ENCODE measurements at places on chromosomes 16 and 17. TPM values are rescaled to one million over a fixed set of nuclear protein-coding genes. Genes with fewer than 3 reads are reported as not detected.

GRCh38 chr17:32584792-32585191 lies 98.0 kb downstream of the CDK5R1 start:
- H3K27ac ChIP-seq = no peak overlapping the region
- no peak for DNase-seq
- H3K36me3 ChIP-seq = no peaks in the 10 kb centered on the region
- no peak overlapping the region for H3K4me3 ChIP-seq
- no peaks in the 10 kb centered on the region for H3K4me1 ChIP-seq

- peak; percentile 77 for DNase-seq
- no peak overlapping the region for H3K27ac ChIP-seq
- H3K27me3 ChIP-seq = no peaks in the 10 kb centered on the region
- H3K4me3 ChIP-seq = no peak overlapping the region
These were observed 5.1 kb upstream of the RASL10B start for GRCh38 chr17:35726127-35726952.

GRCh38 chr16:7231762-7232161 lies 100.9 kb upstream of the RBFOX1 start:
- no peak overlapping the region for H3K27ac ChIP-seq
- H3K27me3 ChIP-seq = no peaks in the 10 kb centered on the region
- H3K4me1 ChIP-seq = peaks cover 12% of the 10 kb centered on the region
- no peak for DNase-seq

DNA sequence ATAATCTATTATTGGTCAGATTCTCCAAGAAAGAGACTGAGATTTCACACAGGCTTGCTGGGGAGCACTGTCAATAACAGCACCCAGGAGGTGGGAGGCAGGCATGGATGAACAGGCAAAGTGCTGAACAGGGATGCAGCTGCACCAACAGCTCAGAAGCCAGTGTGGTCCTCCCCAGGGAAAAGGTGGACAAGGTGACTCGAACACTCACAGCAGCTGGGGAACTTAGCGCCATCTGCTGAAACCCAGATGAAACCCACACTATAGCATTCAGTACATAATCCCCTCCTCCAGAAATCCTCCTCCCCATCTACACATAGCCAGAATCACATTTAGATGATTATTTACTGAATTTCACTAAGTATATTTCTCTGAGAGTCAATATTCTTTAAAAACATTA lies 255.2 kb upstream of the WSB1 start:
- no peaks in the 10 kb centered on the region for H3K36me3 ChIP-seq
- no peak overlapping the region for H3K27ac ChIP-seq
- no peaks in the 10 kb centered on the region for H3K4me1 ChIP-seq
- H3K4me3 ChIP-seq = no peak overlapping the region
- no peak for DNase-seq
- no peaks in the 10 kb centered on the region for H3K27me3 ChIP-seq

GRCh38 chr17:80967404-80967872 lies 24.2 kb upstream of the CHMP6 start:
- H3K4me1 ChIP-seq = no peaks in the 10 kb centered on the region
- H3K27me3 ChIP-seq = no peaks in the 10 kb centered on the region
- DNase-seq = no peak
- no peak overlapping the region for H3K27ac ChIP-seq
- no peak overlapping the region for H3K4me3 ChIP-seq
- no peaks in the 10 kb centered on the region for H3K36me3 ChIP-seq

- H3K36me3 ChIP-seq = no peaks in the 10 kb centered on the region
- no peaks in the 10 kb centered on the region for H3K27me3 ChIP-seq
- DNase-seq = no peak
- H3K27ac ChIP-seq = no peak overlapping the region
- H3K4me3 ChIP-seq = no peak overlapping the region
- peaks cover 4% of the 10 kb centered on the region for H3K4me1 ChIP-seq
These were observed 230.7 kb downstream of the SLC39A11 start for GRCh38 chr17:72861811-72862210.

DNA sequence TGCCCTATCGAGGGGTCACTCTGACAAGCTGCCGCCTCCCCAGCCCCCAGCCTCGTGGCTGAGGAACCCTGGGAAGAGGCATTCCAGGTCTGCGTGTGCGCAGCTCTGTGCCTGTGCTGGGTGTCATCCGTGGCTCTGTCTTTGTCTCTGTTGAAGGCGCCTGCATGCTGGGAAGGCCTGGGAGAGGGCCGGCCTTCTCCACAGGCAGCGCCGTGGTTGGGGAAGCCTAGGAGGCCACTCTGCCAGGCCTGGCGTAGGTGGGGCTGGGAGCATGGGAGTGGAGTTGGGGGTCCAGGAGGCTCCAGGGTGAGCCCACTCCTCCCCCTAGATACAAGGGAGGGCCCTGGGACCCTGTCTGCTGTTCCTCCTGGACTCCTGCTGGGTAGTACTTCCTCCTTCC lies 3.3 kb downstream of the NHERF2 start:
- H3K36me3 ChIP-seq = no peaks in the 10 kb centered on the region
- peaks cover 7% of the 10 kb centered on the region for H3K4me1 ChIP-seq
- DNase-seq = no peak
- H3K27me3 ChIP-seq = no peaks in the 10 kb centered on the region
- no peak overlapping the region for H3K27ac ChIP-seq

DNA sequence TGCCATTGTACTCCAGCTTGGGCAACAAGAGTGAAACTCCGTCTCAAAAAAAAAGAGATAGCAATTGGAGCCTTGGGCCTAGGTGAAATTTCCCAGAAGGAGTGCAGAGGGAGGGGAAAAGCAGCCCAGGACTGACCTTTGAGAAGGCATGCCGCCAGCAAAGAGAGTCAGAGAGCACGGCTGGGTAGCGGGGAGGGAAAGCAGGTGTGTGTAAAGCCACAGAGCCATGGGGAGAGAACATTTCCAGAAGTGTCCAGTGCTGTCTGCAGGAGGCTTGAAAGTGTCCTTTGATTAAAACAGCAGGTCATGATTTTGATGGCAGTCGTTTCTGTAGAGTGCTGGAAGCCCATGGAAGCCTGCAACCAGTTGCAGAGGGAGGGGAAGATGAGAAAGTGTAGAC lies 8.1 kb downstream of the C16orf54 start:
- H3K27ac ChIP-seq = no peak overlapping the region
- H3K27me3 ChIP-seq = no peaks in the 10 kb centered on the region
- no peaks in the 10 kb centered on the region for H3K36me3 ChIP-seq
- no peaks in the 10 kb centered on the region for H3K4me1 ChIP-seq
- H3K4me3 ChIP-seq = no peak overlapping the region

TVP23B gene
- total RNA-seq = 85.1 TPM

GRCh38 chr17:27207073-27207513 lies 86.8 kb upstream of the WSB1 start:
- H3K4me3 ChIP-seq = no peak overlapping the region
- no peak for DNase-seq
- H3K27ac ChIP-seq = no peak overlapping the region
- no peaks in the 10 kb centered on the region for H3K4me1 ChIP-seq
- no peaks in the 10 kb centered on the region for H3K27me3 ChIP-seq
- H3K36me3 ChIP-seq = no peaks in the 10 kb centered on the region

DNA sequence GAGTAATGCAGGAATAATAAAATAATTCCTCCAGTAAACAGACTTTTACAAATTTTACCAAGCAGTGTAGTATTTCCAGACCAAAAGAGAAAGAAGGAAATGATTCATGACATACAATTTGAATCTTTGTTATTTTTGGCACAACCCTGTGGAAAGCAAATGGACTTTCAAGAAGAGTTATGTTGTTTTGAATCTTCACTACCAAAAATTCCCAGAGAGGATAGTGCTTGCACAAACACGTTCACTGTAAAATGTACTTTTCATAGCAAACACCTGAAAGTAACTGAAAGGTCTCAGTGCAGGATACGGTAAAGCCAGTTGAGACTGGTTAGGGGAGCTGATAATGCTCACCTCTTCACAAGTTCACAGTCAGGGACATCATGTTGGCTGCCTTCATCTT lies 107.1 kb downstream of the USP22 start:
- no peak for DNase-seq
- H3K4me1 ChIP-seq = peaks cover 11% of the 10 kb centered on the region
- H3K36me3 ChIP-seq = no peaks in the 10 kb centered on the region
- H3K4me3 ChIP-seq = no peak overlapping the region

DNA sequence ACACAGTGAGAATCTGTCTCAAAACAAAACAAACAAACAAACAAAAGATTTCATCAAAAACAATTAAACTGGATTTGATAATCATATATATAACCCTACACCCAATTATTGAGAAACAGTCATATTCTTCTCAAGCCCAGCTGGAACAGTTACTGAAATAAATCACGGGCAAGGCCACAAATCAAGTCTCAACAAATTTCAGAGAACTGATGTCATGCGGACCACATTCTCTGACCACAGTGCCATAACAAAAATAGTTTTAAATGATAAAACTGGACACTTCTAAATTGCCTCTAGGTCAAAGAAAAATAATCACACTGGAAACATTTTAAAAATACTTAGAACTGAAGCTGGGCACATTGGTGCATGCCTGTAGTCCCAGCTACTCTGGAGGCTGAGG lies 15.9 kb upstream of the PIK3R5 start:
- no peak overlapping the region for H3K27ac ChIP-seq
- H3K27me3 ChIP-seq = no peaks in the 10 kb centered on the region
- DNase-seq = no peak
- H3K4me3 ChIP-seq = no peak overlapping the region
- H3K4me1 ChIP-seq = no peaks in the 10 kb centered on the region

- no peak overlapping the region for H3K27ac ChIP-seq
- no peaks in the 10 kb centered on the region for H3K36me3 ChIP-seq
- no peak for DNase-seq
- no peaks in the 10 kb centered on the region for H3K4me1 ChIP-seq
These were observed 104.7 kb downstream of the PITPNC1 start for GRCh38 chr17:67481808-67482207.

- no peak overlapping the region for H3K27ac ChIP-seq
- H3K36me3 ChIP-seq = peaks cover 54% of the 10 kb centered on the region
- H3K4me3 ChIP-seq = no peak overlapping the region
- peaks cover 19% of the 10 kb centered on the region for H3K4me1 ChIP-seq
These were observed 4.0 kb upstream of the TMEM88 start for GRCh38 chr17:7850701-7851437.

MYH1 gene
- total RNA-seq = not detected

PERCC1 gene
- total RNA-seq = 1.7 TPM
